Aortic smooth muscle cell (primary cell): ENCODE measurements at places on chromosomes 1 and 21. TPM values are rescaled to one million over a fixed set of nuclear protein-coding genes. Genes with fewer than 3 reads are reported as not detected.

The SLC37A1 gene
- total RNA-seq, result 7.2 and 7.4 TPM in 2 replicates

The STPG1 gene
- 3.0 and 4.1 TPM in 2 replicates for total RNA-seq

The PTGER3 gene
- 0.13 and 0.37 TPM in 2 replicates for total RNA-seq

The TRPM2 gene
- total RNA-seq, result under 0.01 TPM in 1 of 2 replicates, not detected in the other

The CNTN2 gene
- total RNA-seq, result not detected in 2 replicates

The CORT gene
- 0.12 and 0.13 TPM in 2 replicates for total RNA-seq

The SYF2 gene
- total RNA-seq, result 33.7 and 41.8 TPM in 2 replicates

The GJC2 gene
- total RNA-seq, result 3.2 and 4.6 TPM in 2 replicates
